Esophagus squamous epithelium (tissue), 5 donors: ENCODE measurements at places on chromosomes 2 and 18.

GRCh38 chr2:231299267-231299666 is 96.2 kb upstream of the B3GNT7 start:
- no peak for DNase-seq

GRCh38 chr2:257429-257828 is 6.4 kb downstream of the SH3YL1 start:
- DNase-seq: no peak

- no peak for DNase-seq
Measured at GRCh38 chr2:63814114-63814513, 27.6 kb upstream of the UGP2 start.

GRCh38 chr2:240245706-240246105 is 105.2 kb upstream of the OTOS start:
- no peak for DNase-seq

DNA sequence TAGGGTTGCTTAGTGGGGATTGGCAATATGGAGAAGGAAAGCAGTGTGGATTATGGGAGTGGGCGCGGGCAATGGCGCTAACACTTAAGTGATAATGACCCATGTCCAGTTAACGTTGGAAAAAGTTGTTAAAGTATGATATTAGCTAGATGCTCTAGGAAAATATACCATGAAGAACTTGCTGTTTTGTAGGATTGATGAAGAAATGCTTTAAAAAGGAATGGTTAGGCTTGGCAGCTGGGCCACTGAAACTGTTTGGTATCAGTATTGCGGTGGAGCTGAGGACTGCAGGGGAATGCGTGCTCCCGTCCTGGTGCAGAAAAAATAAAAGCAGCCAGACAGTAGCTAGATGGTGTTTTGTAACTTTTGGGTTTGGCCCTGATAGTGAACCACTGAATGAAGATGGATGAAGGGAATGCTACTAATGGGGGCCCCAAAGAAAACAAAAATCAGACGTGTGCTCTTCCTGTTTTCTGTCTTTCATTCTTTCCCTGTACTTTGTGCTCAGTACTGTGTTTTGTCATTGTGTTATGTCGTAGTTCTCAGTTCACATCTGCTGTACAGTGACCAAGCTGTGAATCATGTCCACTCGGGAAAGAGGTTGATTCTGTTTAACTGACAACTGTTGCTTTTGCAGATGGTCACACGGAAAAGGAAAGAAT is 999 bp downstream of the INSIG2 start:
- no peak for DNase-seq
